ENCODE measurements at places on chromosomes 7 and 10. TPM values are rescaled to one million over a fixed set of nuclear protein-coding genes. Genes with fewer than 3 reads are reported as not detected.
A peak's percentile ranks its signal among the peaks of the same experiment; 100 is the strongest.

DNA sequence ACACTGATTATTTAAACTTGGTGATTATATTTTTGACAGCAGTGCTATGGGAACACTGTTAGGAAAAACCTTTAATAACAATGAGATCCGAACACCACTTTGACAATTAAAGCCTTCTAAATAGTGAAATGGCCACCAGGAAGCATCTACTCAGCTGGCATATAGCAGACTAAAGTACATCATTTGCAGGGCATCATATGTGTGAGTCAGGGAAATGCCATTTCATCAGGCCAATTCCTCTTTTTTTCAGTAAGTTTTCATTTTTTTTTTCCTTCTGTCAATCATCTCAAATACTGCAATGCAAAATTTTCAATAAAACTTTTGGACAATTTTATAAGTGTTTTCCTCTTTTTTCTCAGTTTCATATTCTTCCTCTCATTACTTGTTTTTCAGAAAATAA, 521.4 kb upstream of the SEMA3D start:
- H3K4me1 ChIP-seq: no peaks in the 10 kb centered on the region
- H3K4me3 ChIP-seq: no peak overlapping the region
- H3K27ac ChIP-seq: no peak overlapping the region
- H3K27me3 ChIP-seq: no peaks in the 10 kb centered on the region

GRCh38 chr7:91852263-91852741, 28.2 kb downstream of the MTERF1 start:
- H3K27me3 ChIP-seq: no peaks in the 10 kb centered on the region
- H3K27ac ChIP-seq: no peak overlapping the region
- no peak for DNase-seq
- H3K36me3 ChIP-seq: peaks cover 22% of the 10 kb centered on the region
- no peaks in the 10 kb centered on the region for H3K4me1 ChIP-seq

GRCh38 chr10:101380353-101381017, 26.5 kb downstream of the BTRC start:
- no peaks in the 10 kb centered on the region for H3K27me3 ChIP-seq
- no peak overlapping the region for H3K27ac ChIP-seq
- peaks cover 32% of the 10 kb centered on the region for H3K4me1 ChIP-seq
- no peaks in the 10 kb centered on the region for H3K36me3 ChIP-seq

DNA sequence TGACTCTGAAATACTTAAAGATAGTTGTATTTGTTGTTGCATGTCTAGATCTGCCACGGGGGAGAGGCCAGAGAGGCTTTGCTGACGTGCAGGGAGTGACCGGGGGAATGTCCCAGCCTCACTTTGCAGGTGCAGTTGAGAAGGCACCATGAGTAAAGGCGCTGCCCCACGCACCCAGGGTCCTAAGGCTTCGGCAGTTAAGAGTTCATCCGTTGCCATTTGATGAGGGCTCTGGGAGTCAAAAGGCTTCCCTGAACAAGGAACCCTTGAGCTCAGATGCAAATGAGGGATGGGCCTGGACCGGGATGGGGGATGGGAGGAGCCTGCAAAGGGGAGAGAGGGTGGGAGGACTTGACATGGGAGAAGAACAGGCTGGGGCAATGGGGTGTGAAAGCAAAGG, 20.4 kb downstream of the PPP2R2D start:
- DNase-seq: no peak
- H3K4me1 ChIP-seq: peaks cover 71% of the 10 kb centered on the region
- H3K27me3 ChIP-seq: no peaks in the 10 kb centered on the region
- no peak overlapping the region for H3K4me3 ChIP-seq
- peak overlapping the region; percentile 2 for H3K27ac ChIP-seq

DNA sequence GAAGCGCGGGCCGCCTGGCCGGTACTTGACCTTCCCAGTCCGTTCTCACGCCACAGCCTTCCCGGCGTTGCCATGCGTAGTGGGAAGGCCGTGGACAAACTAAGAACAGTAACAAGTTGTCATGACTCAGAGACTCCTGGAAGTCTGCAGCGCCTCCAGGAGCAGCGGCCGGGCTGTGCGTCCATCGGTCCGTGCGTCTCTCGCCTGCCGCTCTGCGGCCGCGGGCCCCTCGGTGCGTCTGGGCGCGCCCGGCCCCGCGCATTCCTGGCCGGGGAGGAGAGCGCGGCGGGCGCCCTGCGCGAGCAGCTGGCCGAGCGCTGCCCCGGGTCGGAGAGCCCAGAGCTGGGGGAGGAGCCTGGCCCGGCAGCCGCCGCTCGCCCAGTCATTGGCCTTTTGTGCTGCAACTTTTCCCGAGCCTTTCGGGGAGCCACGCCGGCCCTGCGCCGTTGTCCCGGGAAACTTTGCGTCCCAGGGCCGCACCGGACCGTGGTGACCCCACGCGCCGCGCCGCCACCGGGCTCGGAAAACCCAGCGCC, 123.7 kb downstream of the TACC2 start:
- H3K4me3 ChIP-seq: no peak overlapping the region
- peaks cover 6% of the 10 kb centered on the region for H3K4me1 ChIP-seq
- H3K27me3 ChIP-seq: peaks cover 32% of the 10 kb centered on the region
- no peaks in the 10 kb centered on the region for H3K36me3 ChIP-seq

- H3K36me3 ChIP-seq: peaks cover 4% of the 10 kb centered on the region
- DNase-seq: no peak
- no peaks in the 10 kb centered on the region for H3K4me1 ChIP-seq
- H3K27me3 ChIP-seq: no peaks in the 10 kb centered on the region
- no peak overlapping the region for H3K27ac ChIP-seq
- H3K4me3 ChIP-seq: no peak overlapping the region
These were observed 667.2 kb downstream of the GATA3 start for GRCh38 chr10:8721650-8722049.

GRCh38 chr10:6464862-6465430, 115.1 kb downstream of the PRKCQ start:
- peaks cover 61% of the 10 kb centered on the region for H3K36me3 ChIP-seq
- H3K4me1 ChIP-seq: peaks cover 23% of the 10 kb centered on the region
- H3K27ac ChIP-seq: no peak overlapping the region
- H3K4me3 ChIP-seq: no peak overlapping the region
- H3K27me3 ChIP-seq: no peaks in the 10 kb centered on the region
- peak; percentile 17 for DNase-seq

GRCh38 chr10:126939706-126940105, 34.5 kb downstream of the DOCK1 start:
- no peak overlapping the region for H3K4me3 ChIP-seq
- DNase-seq: no peak
- H3K27ac ChIP-seq: no peak overlapping the region
- H3K4me1 ChIP-seq: no peaks in the 10 kb centered on the region
- H3K27me3 ChIP-seq: no peaks in the 10 kb centered on the region
- no peaks in the 10 kb centered on the region for H3K36me3 ChIP-seq

DNA sequence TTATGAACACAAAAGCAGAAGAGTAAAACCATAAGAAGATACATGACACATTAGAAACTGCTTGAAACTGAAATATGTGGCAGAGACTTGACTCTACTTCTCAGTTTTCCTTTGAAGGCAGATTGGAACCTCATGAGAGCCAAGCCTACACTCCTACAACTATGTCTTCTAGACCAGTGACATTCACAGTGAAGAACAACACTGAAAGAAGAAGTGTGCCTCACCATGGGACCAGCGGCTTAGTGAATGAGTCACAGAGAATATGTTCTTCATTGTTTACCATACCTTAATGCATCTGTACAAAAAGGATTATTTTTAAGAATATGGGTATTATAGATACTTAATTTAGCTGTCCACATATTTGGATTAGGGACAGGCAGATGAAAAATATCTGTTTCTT, 248.3 kb downstream of the CDC14C start:
- no peaks in the 10 kb centered on the region for H3K36me3 ChIP-seq
- H3K27ac ChIP-seq: no peak overlapping the region
- no peaks in the 10 kb centered on the region for H3K27me3 ChIP-seq
- H3K4me3 ChIP-seq: no peak overlapping the region
- no peak for DNase-seq
- H3K4me1 ChIP-seq: no peaks in the 10 kb centered on the region

GRCh38 chr10:120735773-120736371, 115.3 kb upstream of the WDR11 start:
- H3K4me1 ChIP-seq: no peaks in the 10 kb centered on the region
- no peaks in the 10 kb centered on the region for H3K36me3 ChIP-seq
- no peak overlapping the region for H3K27ac ChIP-seq

- H3K36me3 ChIP-seq: no peaks in the 10 kb centered on the region
- no peaks in the 10 kb centered on the region for H3K4me1 ChIP-seq
- H3K27me3 ChIP-seq: no peaks in the 10 kb centered on the region
- H3K27ac ChIP-seq: no peak overlapping the region
These were observed 41.9 kb downstream of the MGAM2 start for GRCh38 chr7:142153400-142153799.

DNA sequence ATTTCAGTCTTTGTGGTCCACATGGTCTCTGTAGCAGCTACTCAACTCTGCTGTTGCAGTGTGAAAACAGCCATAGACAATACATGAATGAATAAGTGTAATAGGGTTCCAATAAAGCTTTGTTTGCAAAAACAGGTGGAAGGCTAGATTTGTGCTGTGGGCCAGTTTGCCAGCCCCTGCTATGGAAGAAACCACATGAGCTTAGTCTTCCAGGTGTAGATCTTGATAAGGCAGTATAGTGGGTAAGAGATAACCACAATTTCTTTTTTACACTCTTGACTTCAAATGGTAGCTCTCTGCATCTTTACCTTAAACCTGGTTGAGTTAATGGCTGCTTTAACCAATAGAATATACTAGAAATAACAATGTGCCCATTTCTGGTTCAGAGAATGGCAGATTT, 135.0 kb upstream of the PALS2 start:
- no peak overlapping the region for H3K27ac ChIP-seq
- DNase-seq: no peak
- peaks cover 7% of the 10 kb centered on the region for H3K4me1 ChIP-seq
- no peaks in the 10 kb centered on the region for H3K27me3 ChIP-seq
- no peak overlapping the region for H3K4me3 ChIP-seq

GRCh38 chr10:47286591-47287315, 13.2 kb upstream of the GDF10 start:
- H3K36me3 ChIP-seq: no peaks in the 10 kb centered on the region
- no peak overlapping the region for H3K4me3 ChIP-seq
- H3K27ac ChIP-seq: no peak overlapping the region
- peaks cover 29% of the 10 kb centered on the region for H3K4me1 ChIP-seq

GRCh38 chr10:70914316-70914864, 26.0 kb upstream of the PCBD1 start:
- H3K36me3 ChIP-seq: no peaks in the 10 kb centered on the region
- no peak overlapping the region for H3K4me3 ChIP-seq
- no peak overlapping the region for H3K27ac ChIP-seq
- peaks cover 4% of the 10 kb centered on the region for H3K27me3 ChIP-seq
- H3K4me1 ChIP-seq: no peaks in the 10 kb centered on the region
- DNase-seq: no peak

DNA sequence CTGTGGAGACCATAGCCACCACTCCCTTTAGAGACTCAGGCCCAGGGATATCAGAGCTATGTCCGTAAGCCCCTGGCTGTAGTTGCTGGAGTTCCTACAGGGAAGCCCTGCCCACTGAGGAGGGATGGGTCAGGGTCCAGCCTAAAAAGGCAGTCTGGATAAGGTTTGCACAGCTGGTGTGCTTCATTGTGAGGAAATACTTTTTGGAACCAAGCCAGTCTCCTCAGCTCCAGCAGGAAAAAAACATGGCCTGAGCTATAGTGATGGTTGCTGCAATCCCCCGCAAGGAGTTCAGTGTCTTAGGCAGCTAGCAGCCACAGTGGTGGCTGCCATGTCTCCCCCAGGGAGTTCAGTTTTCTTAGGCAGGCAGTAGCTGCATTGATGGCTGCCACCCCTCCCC, 52.6 kb upstream of the CYP2C8 start:
- H3K36me3 ChIP-seq: no peaks in the 10 kb centered on the region
- H3K4me3 ChIP-seq: no peak overlapping the region
- DNase-seq: no peak
- H3K4me1 ChIP-seq: no peaks in the 10 kb centered on the region
- no peak overlapping the region for H3K27ac ChIP-seq

ERVW-1 gene
- not detected for total RNA-seq

TPK1 gene
- total RNA-seq: 26.4 TPM

CCL24 gene
- total RNA-seq: not detected

KCP gene
- total RNA-seq: not detected

GPR22 gene
- not detected for total RNA-seq

ENTPD7 gene
- total RNA-seq: 1.4 TPM

Data from activated naive CD4-positive, alpha-beta T cell treated with anti-CD3 and anti-CD28 coated beads for 36 hours (primary cell).